ENCODE measurements at places on chromosomes 2 and 18.

- DNase-seq, result no peak
These were observed 12.0 kb downstream of the SMARCAL1 start for GRCh38 chr2:216424274-216424673.

DNA sequence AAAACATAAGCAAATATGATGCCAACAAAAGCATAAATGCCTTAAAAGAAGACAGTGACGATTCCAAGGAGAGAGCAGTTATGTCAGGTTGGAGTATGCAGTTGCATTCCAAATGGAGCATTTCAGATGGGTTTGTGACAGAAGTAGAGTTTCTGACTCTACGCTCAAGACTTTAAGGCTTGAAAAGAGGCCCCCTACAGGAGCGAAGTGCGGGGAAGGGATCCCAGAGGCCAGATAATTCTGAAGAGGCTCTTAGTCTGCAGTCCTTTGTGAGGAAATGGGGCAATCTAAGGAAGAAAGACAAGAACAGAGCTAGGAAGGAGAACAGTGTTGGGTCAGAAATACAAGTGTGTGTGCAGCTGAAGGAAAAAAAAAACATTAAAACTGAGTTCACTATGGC is 95.5 kb downstream of the ZNF521 start:
- no peak for DNase-seq

DNA sequence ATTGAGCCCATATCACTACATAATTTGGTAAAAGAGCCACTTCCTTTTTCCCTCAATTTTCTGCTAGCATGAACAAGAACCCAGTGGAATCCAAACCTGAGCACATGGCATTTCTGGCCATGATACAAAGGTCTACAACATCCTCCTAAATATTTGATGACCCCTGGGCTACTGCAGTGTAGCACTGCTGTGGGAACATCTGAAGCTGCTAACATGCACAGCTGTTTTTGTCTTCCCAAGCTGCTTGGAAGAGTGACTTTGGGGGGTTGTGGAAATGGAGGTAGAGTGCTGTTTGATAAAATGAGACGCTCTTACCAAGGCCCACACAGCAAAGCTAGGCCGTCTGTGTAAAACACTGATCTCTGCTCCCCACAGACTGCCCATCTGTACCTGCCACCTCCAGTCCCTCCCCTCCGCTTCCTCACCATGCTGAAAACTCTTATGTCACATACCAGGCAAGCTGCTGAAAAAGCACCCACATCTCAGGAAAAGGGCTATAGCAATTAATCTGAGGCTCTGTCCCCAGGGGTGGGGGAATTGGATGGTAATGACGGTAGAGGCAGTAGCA is 197.2 kb upstream of the HNRNPA3 start:
- DNase-seq, result no peak

DNA sequence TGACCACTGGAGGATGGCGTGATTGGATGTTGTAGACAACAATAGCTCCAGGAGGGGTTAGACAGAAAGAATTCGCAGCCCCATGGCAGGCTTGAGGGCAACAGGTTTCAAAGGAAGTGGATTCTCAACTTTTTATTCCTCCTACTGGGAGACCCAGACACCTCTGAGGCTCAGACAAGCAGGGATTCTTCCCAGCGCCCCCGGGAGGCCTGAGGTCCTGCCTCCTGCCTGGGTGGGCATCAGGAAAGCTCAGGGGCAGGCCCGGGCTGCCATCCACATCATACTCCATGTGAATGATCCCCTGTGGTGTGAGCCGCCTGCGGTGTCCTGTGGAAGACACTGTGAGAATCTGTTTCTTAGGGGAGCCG is 203.5 kb downstream of the CYP26B1 start:
- no peak for DNase-seq

GRCh38 chr2:8676191-8676920 is 5.5 kb upstream of the ID2 start:
- DNase-seq, result no peak

GRCh38 chr2:223418604-223419199 is 183.5 kb downstream of the SCG2 start:
- DNase-seq, result no peak

DNA sequence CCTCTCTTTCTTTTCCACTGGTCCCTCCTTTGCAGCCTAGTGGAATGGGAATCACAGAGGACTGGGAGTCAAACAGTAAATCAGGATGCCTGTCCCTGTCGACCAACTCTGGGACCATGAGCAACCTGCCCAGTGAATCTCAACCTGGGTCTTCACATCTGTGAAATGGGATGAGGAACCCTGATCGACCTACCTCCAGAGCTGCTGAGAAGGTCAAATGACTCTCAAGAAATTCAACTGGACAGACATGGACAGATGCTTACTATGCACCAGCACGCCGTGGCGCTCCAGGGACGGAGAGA is 73.3 kb upstream of the TAF1B start:
- no peak for DNase-seq

DNA sequence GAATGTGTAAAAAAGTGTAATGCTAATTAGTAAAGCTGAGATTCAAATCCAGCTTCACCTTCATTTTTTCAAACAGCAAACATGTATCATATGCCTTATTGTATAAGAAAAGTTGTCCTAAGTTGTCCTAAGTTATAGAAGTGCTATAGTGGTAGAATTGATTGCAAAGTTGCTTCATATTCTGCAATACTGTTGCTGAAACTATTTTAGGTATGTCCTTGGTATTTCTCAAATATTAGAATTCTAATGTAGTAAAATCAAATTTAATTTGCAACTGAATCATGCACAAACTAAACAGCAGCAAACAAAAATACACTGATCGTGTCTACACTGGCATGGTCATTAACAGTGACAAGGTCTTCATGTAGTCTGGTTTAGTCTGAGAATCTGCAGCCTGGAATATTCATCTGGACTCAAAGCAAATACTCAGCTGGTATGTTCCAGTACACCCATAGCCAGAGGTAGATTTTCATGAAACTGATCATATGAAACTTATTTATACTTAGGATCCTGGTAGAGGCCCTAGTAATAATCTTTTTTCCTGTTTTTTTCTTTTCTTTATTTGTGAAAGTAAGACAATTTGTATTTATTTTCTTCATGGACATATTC is 555.6 kb upstream of the ZEB2 start:
- no peak for DNase-seq

- no peak for DNase-seq
These were observed 1661.9 kb upstream of the PIK3C3 start for GRCh38 chr18:40292985-40293710.

DNA sequence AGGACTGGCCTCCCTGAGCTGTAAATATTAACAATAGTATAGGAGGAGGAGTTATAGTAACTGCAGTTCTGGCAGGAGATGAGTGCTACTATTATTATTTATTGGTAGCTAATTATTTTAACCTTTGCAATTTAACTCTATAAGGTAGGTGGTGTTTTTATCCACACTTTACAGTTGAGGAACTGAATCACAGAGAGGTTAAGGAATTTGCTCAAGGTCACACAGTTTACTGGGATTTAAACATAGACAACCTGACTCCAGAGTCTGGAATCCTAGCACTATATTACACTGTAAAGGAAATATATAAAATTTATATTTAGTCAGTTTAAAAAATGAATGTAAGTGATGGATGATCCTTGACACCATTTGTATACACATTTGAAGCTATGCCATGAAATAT is 2.1 kb downstream of the ERICH2 start:
- DNase-seq, result no peak

DNA sequence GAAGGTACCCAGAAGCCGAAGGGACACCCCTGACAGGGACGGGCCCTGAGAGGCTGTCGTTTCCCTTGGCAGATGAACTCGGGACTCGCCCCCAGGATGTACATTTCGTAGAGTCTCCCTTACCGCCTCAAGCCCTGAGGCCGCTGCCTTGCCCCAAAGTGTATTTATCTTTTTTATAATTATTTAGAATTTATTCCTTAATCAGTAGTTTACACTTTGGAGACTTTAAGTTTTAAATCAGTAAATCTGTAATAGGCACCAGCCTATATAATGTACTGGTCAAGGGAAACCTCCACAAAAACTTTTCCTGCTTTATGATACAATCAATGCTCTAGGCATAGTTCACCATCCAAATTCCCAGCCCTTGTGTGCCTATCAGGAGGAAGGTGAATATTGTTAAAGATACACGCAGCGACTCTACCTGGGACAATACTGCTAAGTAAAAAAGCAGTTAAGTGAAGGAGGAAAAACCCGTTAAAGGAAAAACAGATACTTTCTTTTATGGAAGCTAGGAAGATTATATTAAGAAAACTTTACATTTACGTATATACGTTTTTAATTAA is 848 bp downstream of the VRK2 start:
- DNase-seq, result no peak

- no peak for DNase-seq
These were observed at the start of gene MPP4 for GRCh38 chr2:201698588-201699226. Gene MPP4 (minus strand): TSS chr2:201698644. CDS start chr2:201693954, 4,690 bp downstream.

DNA sequence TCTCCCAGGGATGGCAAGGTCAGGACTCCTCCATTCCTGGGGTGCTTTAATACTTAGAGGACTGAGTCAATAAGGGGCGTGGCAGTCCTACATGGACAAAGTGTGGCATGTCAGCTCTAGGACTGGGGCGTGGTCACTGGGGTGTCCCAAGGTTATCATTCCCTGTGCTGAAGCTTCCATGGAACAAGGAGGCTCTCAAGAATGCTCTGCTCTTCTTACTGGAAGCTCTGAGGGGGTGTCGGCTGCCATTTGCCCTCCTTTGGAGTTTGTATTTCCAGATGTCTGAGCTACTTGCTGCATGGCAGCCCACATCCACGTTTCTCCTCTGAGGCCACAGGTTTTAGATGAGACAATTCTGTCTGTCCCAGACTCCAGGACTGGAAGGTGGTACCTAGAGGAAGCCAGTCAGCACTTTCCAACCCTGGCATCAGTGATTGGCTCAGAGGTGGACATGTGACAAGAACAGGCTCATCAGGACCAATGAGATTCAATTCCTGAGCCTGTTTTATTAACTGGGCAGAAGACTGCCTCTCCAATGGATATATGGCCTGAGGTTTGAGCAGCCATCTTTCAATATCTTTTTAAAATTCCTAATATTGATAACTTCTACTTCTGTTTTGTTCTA is 128.9 kb upstream of the ARL4C start:
- no peak for DNase-seq

All from GM18507 (cell line).